ENCODE measurements at places on chromosomes 5 and 9.

DNA sequence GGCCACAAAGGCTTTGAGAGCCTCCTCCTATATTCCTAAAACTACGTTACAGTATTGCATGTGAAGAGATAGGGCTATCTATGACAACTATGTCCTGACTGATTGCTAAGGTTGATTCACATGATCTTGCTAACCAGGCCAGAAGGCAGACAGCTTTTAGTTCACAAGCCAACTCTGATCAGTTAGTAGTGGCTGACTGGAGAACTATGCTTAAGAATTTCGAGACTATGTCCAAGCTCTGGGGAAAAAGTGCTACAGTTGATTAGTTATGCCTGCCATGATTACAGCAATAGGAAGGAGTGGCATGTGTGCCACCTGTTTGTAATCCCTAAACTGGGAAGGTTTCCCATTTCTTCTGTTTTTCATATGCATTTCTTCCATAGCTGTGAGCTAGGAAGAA, 223.4 kb downstream of the DOCK8 start:
- no peak for DNase-seq

- no peak for DNase-seq
Measured at GRCh38 chr9:121217609-121218292, 16.1 kb upstream of the RAB14 start.

GRCh38 chr5:157855404-157855994, 3.4 kb downstream of the CLINT1 start:
- DNase-seq = peak; percentile 65

DNA sequence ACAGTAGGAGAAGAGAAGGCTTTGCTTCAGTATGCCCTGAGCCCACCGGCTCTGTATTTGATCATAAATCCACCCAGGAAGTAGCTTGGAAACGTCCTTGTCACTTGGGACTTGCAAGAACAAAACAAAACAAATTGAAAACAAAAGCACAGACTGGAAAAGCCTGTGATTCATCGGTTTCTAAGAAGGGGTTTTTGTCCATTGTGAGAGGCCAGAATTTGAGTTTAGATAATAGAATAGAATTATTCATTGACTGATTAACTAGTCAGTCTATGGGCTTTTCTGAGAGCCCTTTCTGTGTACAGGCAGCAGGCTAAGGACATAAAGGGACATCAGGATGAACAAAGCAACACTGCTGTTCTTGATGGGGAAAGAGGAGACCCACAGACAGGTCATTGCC, 424.8 kb downstream of the IRX1 start:
- DNase-seq = no peak

DNA sequence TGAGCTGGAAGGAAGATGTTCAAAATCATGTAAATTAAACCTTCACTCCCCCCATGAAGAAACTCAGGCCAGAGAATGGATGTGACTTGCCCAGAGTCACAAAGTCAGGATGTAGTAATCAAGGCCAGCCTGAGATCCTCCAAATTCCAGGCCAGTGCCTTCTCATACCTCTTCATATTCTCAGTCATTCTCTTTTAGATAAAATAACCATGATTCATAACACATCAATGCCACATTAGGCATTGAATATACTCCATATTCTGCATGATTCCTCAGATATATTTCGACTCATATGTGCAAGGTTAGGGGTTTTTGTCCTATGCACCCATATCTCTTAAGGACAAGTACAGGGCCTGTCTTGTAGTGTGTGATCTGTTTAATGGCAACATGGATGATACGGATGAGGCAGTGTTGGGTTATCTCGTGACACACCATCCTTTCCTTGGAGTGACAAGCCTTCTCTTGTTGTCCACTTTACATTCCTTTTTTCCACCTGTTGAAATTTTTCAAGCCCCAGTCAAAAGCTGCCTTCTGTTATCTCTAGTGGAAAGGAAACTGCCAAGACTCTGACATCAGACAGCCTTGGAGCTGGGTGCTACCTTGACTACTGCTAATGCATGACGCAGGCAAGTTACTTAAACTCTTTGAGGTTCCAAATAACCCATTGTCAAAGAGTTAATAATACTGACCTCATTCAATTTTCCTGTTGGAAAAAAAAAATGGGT, 227.5 kb upstream of the NR4A3 start:
- DNase-seq = no peak

- no peak for DNase-seq
Measured at GRCh38 chr9:131387394-131387793, 6.5 kb upstream of the PRRC2B start.
